Left renal pelvis (tissue), 4 donors: ENCODE measurements at places on chromosomes 16 and 17. TPM values are rescaled to one million over a fixed set of nuclear protein-coding genes. Genes with fewer than 3 reads are reported as not detected.

- no peak for DNase-seq
These were observed 8.4 kb upstream of the CA4 start for GRCh38 chr17:60141111-60142018.

DNA sequence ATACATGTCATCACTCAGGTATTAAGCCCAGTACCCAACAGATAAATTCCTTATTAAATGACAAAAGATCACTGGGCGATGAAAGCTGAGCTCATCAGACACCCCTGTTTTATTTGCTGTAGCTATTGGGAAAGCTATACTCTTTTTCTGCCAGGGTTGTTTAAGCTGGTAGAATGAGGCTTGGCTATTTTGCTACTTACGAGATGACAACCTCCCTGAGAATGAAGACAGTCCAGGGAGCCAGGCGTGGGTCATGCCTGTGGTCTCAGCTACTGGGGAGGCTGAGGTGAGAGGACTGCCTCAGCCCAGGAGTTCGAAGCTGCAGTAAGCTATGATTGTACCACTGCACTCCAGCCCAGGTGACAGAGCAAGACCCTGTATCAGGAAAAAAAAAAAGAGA is 4.3 kb upstream of the SH2B1 start:
- no peak for DNase-seq

DNA sequence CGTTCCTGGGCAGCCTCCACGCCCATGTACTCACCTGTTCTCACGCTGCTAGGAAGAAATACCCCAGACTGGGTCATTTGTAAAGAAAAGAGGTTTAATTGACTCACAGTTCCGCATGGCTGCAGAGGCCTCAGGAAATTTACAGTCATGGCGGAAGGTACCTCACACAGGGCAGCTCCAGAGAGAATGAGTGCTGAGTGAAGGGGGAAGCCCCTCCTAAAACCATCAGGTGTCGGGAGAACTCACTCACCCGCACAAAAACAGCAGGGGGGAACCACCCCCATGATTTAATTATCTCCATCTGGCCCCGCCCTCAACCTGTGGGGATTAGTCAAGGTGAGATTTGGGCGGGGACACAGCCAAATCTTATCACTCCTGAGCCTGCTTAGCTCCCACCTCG is 18.2 kb downstream of the RAB40C start:
- DNase-seq: no peak

- DNase-seq: no peak
These were observed 91.3 kb downstream of the TBC1D16 start for GRCh38 chr17:79944251-79944812.

GRCh38 chr17:13485327-13485726 is 116.4 kb downstream of the HS3ST3A1 start:
- DNase-seq: no peak

- no peak for DNase-seq
These were observed 143.7 kb downstream of the WSCD1 start for GRCh38 chr17:6213859-6214258.

DNA sequence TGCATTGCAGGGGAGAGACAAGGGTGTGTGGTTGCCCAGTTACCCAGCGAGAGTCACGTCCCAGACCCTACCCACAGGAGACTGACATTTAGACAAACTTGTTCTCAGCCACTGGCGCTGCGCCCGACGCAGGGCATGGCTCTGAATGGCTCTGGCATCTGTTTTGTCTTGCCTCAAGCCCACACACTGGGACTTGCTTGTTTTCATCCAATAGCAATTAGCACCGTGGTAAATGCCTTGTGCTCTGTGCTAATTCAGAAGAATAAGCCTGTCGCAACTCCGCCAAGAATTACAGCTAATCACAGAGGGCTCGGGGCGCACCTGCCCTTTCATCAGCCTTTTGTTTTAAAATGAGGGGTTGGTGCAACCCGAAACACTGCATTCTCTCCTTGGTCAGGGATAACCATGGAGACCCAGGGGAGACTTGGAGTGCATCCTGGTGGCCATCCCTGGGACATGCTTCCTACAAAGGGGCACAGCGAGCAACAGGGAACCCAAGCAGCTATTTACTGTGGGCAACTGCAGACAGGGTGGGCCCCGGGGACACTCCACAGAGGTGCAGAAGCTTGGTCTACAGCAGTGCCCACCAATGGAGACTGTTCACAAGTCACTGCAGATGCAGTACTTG is 220.6 kb upstream of the ZFHX3 start:
- no peak for DNase-seq

- no peak for DNase-seq
These were observed 1.1 kb downstream of the GJC1 start for GRCh38 chr17:44828919-44829522.

GRCh38 chr17:42853597-42853967 is 2.6 kb downstream of the AOC3 start:
- DNase-seq: no peak

DNA sequence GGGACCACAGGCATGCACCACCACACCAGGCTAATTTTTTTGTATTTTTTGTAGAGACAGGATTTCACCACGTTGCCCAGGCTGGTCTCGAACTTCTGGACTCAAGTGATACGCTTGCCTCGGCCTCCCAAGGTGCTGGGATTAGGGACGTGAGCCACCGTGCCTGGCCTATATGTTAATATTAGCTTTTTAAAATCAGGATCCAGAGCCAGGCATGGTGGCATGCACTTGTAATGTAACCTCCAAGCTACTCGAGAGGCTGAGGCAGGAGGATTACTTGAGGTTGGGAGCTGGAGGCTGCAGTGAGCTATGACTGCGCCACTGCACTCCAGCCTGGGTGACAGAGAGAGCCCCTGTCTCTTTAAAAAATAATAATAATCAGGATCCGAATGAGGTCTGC is 8.5 kb upstream of the ADCY7 start:
- no peak for DNase-seq

- DNase-seq: no peak
These were observed 51.6 kb downstream of the PRKCA start for GRCh38 chr17:66353937-66354401.

DNA sequence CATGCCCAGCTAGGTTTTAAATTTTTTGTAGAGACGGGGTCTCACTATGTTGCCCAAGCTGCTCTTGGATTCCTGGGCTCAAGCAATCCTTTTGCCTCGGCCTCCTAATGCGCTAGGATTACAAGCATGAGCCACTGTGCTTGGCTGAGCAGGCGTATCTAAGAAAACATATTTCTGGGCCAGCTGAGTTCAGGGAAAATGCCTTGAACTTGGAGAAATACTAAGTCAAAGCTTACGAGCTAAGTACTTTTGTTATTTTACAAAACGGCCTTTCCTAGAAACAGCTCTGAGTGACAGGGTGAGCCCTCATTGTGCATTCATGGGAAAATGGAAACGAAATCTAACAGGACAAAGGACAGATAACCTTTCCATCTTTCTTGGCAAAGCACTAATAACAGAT is 24.7 kb downstream of the DNAI2 start:
- no peak for DNase-seq

Gene CFAP97D1
- 0.11 TPM for polyA plus RNA-seq

Gene DOC2B
- polyA plus RNA-seq: 66.7 TPM

Gene HAGHL
- polyA plus RNA-seq: 7.9 TPM

Gene CA4
- polyA plus RNA-seq: 40.7 TPM

Gene WNK4
- polyA plus RNA-seq: 3.5 TPM

Gene CCDC78
- 1.6 TPM for polyA plus RNA-seq

Gene SLC6A2
- polyA plus RNA-seq: 0.21 TPM
